ENCODE measurements at places on chromosomes 6 and 20. TPM values are rescaled to one million over a fixed set of nuclear protein-coding genes. Genes with fewer than 3 reads are reported as not detected.

GRCh38 chr20:62755817-62756724, 40.2 kb upstream of the MRGBP start:
- H3K36me3 ChIP-seq = no peaks in the 10 kb centered on the region
- H3K4me1 ChIP-seq = no peaks in the 10 kb centered on the region
- no peak overlapping the region for H3K27ac ChIP-seq
- DNase-seq = no peak
- no peak overlapping the region for H3K4me3 ChIP-seq

DNA sequence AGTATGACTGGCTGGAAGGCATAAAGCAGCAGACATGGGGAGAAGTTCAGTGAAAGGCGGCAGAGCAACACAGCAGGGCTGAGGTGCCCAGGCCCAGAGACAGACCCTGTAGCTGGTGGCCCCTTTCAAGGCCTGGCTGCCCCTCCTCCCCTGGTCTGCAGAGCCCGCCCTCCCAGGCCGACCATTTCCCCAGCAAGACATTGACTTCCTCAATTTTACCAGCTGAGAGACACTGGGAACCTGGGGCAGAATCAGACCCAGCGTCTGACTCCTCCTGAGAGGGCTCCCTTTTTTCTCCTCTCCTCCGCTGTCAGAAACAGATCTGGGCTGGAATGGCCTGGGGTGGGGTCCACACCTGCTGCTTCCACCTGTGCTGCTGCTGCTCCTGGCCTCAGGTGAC, at the start of gene TREML4:
TSS of gene TREML4 (plus strand) at position 254 of the 400 bp plus-strand sequence. CDS start at position 333, 79 bp downstream.
- H3K27ac ChIP-seq = no peak within 1 kb of the TSS
- H3K4me3 ChIP-seq = no peak within 1 kb of the TSS
- no peak for DNase-seq
- no peaks in the 10 kb centered on the region for H3K4me1 ChIP-seq
- no peaks in the 10 kb centered on the region for H3K27me3 ChIP-seq

GRCh38 chr6:69038841-69039240, 403.8 kb downstream of the ADGRB3 start:
- no peak for DNase-seq
- no peak overlapping the region for H3K4me3 ChIP-seq
- H3K4me1 ChIP-seq = no peaks in the 10 kb centered on the region

- H3K36me3 ChIP-seq = no peaks in the 10 kb centered on the region
- DNase-seq = peak; percentile 95
- peaks cover 8% of the 10 kb centered on the region for H3K4me1 ChIP-seq
- H3K4me3 ChIP-seq = no peak overlapping the region
Measured at GRCh38 chr6:157756708-157757429, 66.2 kb upstream of the SNX9 start.

DNA sequence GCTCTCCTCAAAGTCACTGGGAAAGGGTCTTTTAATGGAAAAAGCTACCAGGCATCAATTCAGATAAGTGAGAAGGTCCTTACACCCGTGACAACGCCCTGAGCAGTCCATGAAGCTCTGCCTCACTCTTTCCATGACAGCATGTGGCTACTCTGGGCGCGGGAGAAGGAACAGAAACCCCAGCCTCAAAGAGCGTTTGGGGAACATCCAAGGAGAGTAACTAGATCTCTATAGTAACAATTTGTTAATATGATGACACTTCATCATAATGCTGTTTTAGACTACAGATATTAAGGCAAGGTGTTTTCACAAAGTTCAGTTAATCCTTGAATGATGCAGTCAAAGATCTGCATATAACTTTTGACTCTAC, 55.2 kb downstream of the KIF6 start:
- no peak overlapping the region for H3K27ac ChIP-seq
- no peaks in the 10 kb centered on the region for H3K4me1 ChIP-seq
- no peak for DNase-seq
- no peak overlapping the region for H3K4me3 ChIP-seq
- H3K36me3 ChIP-seq = no peaks in the 10 kb centered on the region

DNA sequence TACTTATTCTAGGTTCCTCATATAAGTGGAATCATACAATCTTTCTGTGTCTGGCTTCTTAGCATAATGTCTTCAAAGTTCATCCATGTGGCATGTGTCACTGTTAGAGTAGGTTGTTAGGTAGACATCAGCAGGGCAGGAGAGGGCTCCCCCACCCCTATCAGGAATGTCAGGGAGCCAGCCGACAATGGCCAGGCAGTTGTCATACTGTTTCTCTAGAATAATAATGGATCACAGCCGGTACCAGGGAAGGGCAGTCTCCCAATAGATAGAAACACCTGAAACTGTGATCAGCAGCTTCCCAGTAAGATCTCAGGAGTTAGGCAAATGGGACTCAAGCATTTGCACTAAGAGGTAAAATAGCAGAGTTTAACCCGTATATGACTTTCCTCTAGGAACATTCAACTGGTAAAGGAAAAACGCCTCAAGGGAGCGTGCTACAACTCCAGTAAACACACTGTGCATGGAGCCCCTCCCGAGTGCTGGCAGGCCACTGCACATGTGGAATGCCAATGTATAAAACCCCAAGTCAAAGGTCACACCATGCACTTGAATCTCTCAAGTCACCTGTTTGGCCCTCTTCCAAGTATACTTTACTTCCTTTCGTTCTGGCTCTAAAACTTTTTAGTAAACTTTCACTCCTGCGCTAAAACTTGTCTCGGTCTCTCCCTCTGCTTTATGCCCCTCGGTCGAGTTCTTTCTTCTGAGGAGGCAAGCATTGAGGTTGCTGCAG, 29.8 kb upstream of the SIRT5 start:
- no peak overlapping the region for H3K27ac ChIP-seq
- H3K27me3 ChIP-seq = no peaks in the 10 kb centered on the region
- no peak for DNase-seq
- H3K36me3 ChIP-seq = no peaks in the 10 kb centered on the region
- no peak overlapping the region for H3K4me3 ChIP-seq

DNA sequence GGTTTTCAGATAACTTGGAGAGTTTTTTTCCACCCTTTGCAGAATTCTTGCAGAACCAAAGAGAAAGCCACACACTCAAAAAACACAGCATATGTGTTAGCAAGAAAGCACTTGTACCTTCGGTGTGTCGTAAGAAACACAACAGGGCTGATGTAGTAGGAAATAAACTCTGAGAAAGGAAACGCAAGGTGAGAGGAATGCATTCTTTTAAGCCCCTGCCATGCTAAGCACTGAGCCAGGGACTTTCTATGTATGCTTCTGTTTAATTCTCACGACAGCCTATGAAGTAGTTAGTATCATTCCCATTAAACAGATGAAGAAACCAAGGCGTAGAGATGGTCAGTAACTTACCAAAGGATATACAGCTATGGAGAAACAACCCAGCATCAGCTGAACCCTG, 23.1 kb downstream of the NEDD9 start:
- H3K27me3 ChIP-seq = no peaks in the 10 kb centered on the region
- DNase-seq = no peak
- peaks cover 23% of the 10 kb centered on the region for H3K4me1 ChIP-seq
- H3K27ac ChIP-seq = no peak overlapping the region
- H3K4me3 ChIP-seq = no peak overlapping the region

- no peak for DNase-seq
- no peaks in the 10 kb centered on the region for H3K27me3 ChIP-seq
- H3K27ac ChIP-seq = no peak overlapping the region
- H3K36me3 ChIP-seq = no peaks in the 10 kb centered on the region
- no peak overlapping the region for H3K4me3 ChIP-seq
- H3K4me1 ChIP-seq = no peaks in the 10 kb centered on the region
Measured at GRCh38 chr6:159833997-159834603, 34.0 kb downstream of the PNLDC1 start.

GRCh38 chr20:7695635-7696034, 244.6 kb downstream of the HAO1 start:
- H3K27ac ChIP-seq = no peak overlapping the region
- DNase-seq = no peak
- no peaks in the 10 kb centered on the region for H3K27me3 ChIP-seq
- H3K4me3 ChIP-seq = no peak overlapping the region

DNA sequence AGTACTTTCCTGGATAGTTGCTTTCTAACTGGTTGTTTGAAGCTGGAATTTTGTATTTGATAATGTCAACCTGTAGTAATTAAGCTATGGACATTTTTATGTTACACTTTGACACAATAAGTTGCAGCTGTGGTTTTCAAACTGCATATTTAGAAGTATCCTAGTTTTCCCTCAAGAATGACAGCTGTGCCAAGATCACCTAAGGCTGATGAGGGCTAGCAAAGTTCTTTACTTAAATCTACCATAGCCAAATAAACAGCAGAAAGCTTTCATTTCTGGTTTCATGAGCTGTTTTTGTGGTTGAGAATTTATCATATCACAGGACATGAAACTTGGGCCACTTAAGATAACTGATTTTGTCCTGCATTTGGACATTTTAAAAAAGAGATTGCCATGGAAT, 30.6 kb downstream of the FAM229B start:
- no peak overlapping the region for H3K4me3 ChIP-seq
- no peaks in the 10 kb centered on the region for H3K27me3 ChIP-seq

DNA sequence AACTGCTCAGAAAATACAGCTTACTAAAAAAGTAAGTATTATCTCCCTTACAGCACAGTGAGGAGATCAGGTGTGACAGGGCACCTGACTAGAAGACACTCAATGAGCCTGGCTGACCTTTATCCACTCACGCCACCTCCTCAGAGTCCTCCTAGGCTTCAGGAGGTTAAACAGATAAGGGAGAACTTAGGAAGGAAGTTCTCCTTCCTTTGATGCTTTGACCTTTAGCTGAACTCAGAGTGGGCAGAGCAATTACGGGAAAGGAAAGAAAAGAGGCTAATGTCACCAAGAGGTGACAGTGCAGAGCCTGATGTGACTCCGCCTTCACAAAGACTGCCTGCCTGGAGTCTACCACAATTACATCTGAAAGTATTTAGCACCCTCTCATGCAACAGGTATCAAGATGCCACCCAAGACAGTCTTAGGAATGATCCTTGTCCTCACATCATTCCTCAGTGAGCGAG, 36.7 kb downstream of the MAN1A1 start:
- H3K27ac ChIP-seq = no peak overlapping the region
- no peaks in the 10 kb centered on the region for H3K27me3 ChIP-seq
- peaks cover 6% of the 10 kb centered on the region for H3K4me1 ChIP-seq
- DNase-seq = no peak

DNA sequence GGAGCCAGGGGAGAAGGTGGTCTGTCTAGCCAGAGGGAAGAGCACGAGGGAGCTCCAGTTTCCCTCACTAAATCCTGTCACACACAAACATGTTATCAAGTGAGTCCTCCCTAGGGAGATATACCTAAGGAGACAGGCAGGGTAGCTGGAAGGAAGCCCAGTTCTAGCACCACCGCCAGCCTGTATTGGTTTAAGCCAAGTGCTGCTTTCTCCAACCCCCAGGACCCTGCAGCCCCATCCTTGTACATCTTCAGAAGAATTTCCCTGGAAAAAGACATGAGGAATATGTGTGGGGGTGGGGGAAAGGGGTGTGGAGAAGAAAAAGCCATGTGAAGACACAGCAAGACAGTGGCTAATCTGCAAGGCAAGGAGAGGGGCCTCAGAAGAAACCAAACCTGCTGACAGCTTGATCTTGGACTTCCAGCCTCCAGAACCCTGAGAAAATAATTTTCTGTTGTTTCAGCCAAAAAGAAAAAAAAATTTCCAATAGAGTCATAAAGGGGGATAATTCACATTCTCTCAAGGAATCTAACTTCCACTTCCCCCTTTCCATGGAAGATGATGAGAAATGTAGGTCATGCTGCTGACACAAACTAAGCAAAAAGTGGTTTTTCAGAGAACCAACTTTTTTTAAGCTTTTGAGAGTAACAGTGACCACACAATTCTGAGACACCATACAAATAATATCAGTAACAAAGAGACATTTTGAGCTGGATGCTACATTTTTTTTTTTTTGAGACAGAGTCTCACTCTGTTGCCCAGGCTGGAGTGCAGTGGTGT, 103.2 kb upstream of the PRDM1 start:
- no peak for DNase-seq
- H3K27me3 ChIP-seq = no peaks in the 10 kb centered on the region
- H3K4me1 ChIP-seq = peaks cover 19% of the 10 kb centered on the region
- no peaks in the 10 kb centered on the region for H3K36me3 ChIP-seq
- no peak overlapping the region for H3K27ac ChIP-seq

DNA sequence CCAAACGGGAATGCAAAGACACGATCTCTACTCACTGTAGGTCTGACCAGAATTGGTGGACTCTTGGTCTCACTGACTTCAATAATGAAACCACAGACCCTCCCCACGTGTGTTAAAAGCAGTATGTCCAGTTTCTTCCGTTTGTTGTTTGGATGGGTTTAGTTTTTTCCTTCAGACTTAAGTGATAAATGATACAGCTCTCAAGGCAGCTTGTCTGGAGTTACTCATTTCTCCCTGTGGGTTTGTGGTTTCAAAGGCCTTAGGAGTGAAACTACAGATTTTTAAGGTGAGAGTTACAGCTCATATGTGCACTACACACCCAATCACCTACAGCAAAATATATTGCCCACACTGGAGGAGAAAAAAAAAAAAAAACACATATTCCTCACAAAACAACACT, 86.7 kb upstream of the STMND1 start:
- no peaks in the 10 kb centered on the region for H3K36me3 ChIP-seq
- DNase-seq = no peak
- H3K4me1 ChIP-seq = no peaks in the 10 kb centered on the region
- no peak overlapping the region for H3K4me3 ChIP-seq
- H3K27ac ChIP-seq = no peak overlapping the region

DNA sequence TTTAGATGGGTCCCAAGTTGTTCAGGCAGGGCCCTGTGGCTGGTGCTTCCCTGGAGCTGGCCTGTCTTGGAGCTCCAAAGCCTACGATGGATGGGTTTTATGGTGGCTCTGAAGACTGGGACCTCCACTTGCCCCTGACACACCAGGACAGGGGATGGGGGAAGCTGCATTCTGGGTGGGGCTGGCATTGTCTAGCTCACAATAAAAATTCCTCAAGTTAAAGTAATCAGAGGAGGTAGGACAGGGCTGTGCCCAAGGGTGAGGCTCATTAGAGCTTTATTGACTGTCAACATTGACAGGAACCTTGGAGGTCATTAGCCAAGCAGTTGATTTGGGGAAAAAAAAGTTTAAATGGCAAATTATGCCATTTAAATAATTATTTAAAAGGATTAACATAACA, 35.7 kb downstream of the TFAP2C start:
- H3K36me3 ChIP-seq = no peaks in the 10 kb centered on the region
- H3K27ac ChIP-seq = no peak overlapping the region
- no peak for DNase-seq

GRCh38 chr6:35048631-35049083, 92.5 kb downstream of the TCP11 start:
- no peak overlapping the region for H3K27ac ChIP-seq
- H3K27me3 ChIP-seq = no peaks in the 10 kb centered on the region
- no peaks in the 10 kb centered on the region for H3K36me3 ChIP-seq
- H3K4me3 ChIP-seq = no peak overlapping the region
- no peak for DNase-seq

Gene CGA
- not detected for total RNA-seq

Gene MYB
- total RNA-seq = not detected

Gene EFCAB8
- not detected for total RNA-seq

Gene TFAP2D
- total RNA-seq = not detected

Gene SMIM13
- 7.8 TPM for total RNA-seq

Gene ECT2L
- 0.13 TPM for total RNA-seq

Gene SUMO4
- 5.4 TPM for total RNA-seq

Gene ELOVL4
- 1.0 TPM for total RNA-seq

Gene MCM9
- total RNA-seq = 26.7 TPM

All from thyroid gland (tissue), 4 donors.